Progenitor cell of endocrine pancreas (in vitro differentiated cells): ENCODE measurements at places on chromosomes 5 and 9. TPM values are rescaled to one million over a fixed set of nuclear protein-coding genes. Genes with fewer than 3 reads are reported as not detected.
A peak's percentile ranks its signal among the peaks of the same experiment; 100 is the strongest.

Gene IL13
- not detected in 2 replicates for total RNA-seq

- DNase-seq = no peak
Measured at GRCh38 chr9:121459513-121459912, 40.1 kb downstream of the GGTA1 start.

DNA sequence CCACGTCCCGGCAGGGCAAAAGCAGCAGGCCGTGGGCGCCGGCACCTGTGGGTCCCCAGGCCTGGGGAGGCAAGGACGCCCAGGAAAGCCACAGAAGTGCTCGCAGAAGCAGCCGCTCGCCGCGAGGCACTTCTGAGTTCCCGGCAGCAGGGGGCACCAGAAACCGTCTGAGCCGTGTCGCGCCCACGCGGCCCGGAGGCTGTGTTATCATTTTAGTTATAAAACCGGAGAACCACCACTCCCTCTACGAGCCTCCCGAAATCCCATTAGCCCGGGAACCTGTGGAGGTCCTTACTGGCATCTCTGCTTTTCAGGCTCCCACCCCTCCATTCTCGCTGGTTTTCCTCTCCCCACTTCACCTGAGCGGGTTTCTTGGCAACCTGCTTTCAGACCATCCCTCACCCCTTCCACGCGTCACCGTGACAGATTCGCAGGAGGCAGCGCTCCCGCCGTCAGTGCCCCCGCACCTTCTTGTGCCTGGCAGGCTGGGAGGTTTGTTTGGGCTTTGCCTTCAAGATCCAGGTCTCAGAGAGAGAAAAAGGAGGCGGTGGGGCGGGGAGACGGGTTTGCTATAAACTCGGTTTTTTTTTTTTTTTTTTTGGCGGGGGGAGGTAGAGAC, 2.3 kb downstream of the GDNF start:
- peak; percentile 55 for DNase-seq

GRCh38 chr9:124342776-124343485, 72.3 kb downstream of the PSMB7 start:
- no peak for DNase-seq

Gene CCDC180
- total RNA-seq = 12.5 and 12.7 TPM in 2 replicates

DNA sequence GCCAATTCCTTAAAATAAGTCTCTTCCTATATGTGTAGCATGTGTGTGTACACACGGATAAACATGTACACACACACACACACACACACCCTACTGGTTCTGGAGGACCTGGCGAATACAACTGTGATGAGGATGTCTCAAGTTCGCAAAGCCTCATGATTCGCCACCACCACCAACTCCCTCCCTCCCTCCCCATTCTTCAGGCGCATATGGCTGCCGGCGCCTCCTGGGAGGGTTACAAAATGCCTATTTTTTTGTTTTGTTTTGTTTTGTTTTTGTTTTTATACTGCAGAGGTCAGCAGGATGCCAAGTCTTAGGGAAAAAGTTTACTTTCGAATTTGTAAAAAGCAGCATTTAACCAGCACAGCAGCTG, 88.0 kb downstream of the DAP start:
- DNase-seq = no peak

Gene DMRT3
- 0.34 and 0.53 TPM in 2 replicates for total RNA-seq

GRCh38 chr5:81638471-81638870, 112.4 kb downstream of the SSBP2 start:
- no peak for DNase-seq

Gene TAS2R1
- total RNA-seq = 0.22 TPM in 1 of 2 replicates, not detected in the other

Gene ACOT12
- total RNA-seq = not detected in 2 replicates

Gene PKD2L2
- total RNA-seq = not detected in 2 replicates

DNA sequence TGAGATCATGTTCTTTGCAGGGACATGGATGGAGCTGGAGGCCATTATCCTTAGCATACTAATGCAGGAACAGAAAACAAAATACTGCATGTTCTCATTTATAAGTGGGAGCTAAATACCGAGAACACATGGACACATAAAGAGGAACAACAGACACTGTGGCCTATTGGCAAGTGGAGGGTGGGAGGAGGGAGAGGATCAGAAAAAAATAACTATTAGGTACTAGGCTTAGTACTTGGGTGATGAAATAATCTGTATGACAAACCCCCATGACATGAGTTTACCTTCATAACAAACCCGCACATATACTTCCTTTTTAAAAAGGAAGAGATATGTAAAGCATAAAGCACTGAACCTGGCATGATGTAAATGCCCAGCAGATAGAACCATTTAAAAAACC, 99.0 kb downstream of the MEGF10 start:
- no peak for DNase-seq

- no peak for DNase-seq
Measured at GRCh38 chr5:23314827-23315226, 192.6 kb upstream of the PRDM9 start.

GRCh38 chr9:109856785-109857184, 76.8 kb downstream of the PALM2AKAP2 start:
- DNase-seq = no peak

Gene PAEP
- not detected in 2 replicates for total RNA-seq

Gene OR1N1
- not detected in 2 replicates for total RNA-seq

DNA sequence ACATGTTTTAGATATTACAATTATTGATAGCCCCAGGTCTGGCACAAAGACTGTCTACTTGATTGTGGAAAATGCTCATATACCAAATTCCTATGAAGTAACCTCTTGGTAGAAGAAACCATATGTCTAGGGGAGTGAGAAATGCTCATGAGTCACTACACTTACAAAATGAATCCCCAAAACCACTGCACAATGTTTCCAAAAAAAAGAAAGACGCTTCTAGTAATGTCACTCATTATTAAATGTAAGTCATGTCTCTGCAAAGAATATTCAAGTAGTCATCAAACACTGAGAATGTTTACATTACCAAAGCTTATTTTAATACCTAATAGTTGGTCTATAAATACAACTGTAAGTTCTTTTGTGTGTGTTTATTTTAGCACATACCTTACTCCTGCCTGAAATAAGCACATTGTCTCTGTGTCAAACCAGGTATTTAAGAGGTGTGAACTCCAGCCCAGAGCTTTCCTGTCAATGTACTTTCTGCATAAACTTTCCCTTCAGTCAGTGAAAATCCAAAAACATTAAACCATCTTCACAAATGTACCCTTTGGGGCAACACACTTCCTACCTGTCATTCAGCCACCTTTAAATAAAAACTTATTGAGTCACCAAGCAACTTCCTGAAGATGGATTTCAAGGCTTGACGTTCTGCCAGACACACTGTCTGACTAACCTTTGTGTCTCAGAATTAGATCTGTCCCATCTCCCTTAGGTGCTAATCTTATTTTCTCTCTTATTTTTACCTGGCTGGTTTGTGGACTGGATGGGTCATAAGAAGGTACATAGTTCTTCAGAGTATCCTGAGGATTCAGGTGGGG, 194.0 kb downstream of the NFIB start:
- DNase-seq = no peak

Gene ADRA1B
- total RNA-seq = 0.57 and 0.71 TPM in 2 replicates

DNA sequence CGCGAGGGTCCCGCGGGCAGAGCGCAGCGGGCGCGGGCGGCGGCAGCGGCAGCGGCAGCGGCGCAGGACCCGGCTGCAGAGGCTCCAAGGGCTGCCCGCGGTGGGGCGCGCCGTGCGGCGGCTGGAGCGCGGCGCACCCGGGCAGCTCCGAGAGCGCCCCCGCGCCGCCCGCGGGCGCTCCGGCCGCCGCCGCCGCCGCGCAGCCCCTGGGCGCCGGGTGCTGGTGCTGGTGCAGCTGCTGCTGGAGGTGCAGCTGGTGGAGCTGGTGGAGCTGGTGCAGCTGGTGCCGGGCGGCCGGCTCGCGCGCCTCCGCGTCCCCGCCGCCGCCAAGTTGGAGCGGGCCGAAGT, 644 bp downstream of the IER5L start:
- no peak for DNase-seq

GRCh38 chr5:67969631-67970030, 245.9 kb upstream of the PIK3R1 start:
- no peak for DNase-seq

Gene FGF10
- 2.4 and 2.7 TPM in 2 replicates for total RNA-seq

- DNase-seq = no peak
Measured at GRCh38 chr5:32165597-32165996, 8.5 kb downstream of the GOLPH3 start.

- DNase-seq = no peak
Measured at GRCh38 chr5:31378838-31379237, 153.1 kb downstream of the DROSHA start.

Gene MRPS27
- total RNA-seq = 54.7 and 60.6 TPM in 2 replicates

Gene PCDHGA12
- total RNA-seq = 2.9 and 3.2 TPM in 2 replicates

GRCh38 chr9:124654431-124654830, 116.7 kb downstream of the NR6A1 start:
- DNase-seq = no peak

Gene OXCT1
- 19.9 and 21.6 TPM in 2 replicates for total RNA-seq

Gene RUFY1
- 69.1 and 71.2 TPM in 2 replicates for total RNA-seq

DNA sequence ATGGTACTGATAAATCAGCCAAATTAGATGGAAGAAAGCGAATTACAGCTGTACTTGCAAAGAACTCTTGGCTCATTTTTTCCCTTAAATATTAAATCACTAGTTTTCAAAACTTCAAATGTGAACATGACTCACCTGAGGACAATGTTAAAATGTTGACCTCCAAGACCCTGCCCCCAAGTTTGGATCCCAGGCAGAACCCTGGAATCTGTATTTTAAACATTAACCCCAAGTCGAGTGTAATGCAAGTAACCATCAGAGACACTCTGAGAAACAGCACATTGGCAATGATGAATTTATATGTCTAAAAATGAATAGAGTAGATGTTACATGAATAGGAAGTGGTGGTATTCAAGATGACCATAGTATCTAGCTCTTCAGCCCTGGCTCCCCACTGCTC, 2.3 kb upstream of the CD274 start:
- no peak for DNase-seq

DNA sequence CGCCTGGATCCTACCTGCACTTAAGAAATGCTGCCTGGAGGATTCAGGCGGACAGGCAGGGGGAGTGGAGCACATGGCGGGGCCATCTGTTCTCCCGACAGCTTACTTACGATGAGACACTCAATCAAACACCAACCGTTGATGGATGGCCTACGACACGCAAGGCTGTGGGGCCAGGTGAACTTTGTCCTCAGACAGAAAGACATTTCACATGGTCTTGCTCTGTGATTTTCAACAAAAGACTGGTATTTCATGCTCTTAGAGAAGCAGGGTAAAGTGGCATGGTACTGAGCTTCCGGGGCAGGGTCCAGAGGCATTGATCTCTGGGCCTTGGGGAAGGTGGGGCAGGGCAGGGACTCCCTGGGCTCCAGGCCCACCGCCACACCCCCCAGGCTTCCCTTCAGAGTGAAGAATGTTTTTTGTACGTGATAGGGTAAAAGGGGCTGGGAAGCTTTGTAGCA, 9.1 kb upstream of the OLFM1 start:
- no peak for DNase-seq

GRCh38 chr5:71529682-71530081, 57.5 kb upstream of the MCCC2 start:
- DNase-seq = no peak

GRCh38 chr5:38237681-38238080, 20.7 kb upstream of the EGFLAM start:
- no peak for DNase-seq

DNA sequence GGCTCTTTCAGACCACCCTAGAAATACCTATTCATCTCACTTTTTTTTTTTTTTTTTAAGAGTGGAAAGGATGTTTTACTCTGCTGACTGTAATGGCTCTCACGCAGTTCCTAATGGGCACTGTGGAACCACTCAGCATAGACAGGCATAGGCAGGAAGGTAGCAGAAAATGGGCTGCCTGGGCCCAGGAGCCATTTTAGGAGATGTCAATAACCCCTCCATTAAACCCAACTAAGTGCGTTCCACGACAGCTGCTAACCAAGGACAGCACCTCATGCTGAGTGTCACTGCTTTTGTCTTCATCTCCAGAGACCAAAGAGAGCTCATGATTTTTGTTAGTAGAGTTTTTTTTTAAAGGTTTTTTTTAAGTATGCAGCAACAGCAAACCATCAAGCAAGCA, 15.3 kb downstream of the MAP1B start:
- no peak for DNase-seq

GRCh38 chr5:33425314-33425713, 15.5 kb upstream of the TARS1 start:
- DNase-seq = no peak

Gene FBXW11
- 61.2 and 63.5 TPM in 2 replicates for total RNA-seq

- DNase-seq = no peak
Measured at GRCh38 chr9:94042516-94043360, 41.5 kb upstream of the PTPDC1 start.

DNA sequence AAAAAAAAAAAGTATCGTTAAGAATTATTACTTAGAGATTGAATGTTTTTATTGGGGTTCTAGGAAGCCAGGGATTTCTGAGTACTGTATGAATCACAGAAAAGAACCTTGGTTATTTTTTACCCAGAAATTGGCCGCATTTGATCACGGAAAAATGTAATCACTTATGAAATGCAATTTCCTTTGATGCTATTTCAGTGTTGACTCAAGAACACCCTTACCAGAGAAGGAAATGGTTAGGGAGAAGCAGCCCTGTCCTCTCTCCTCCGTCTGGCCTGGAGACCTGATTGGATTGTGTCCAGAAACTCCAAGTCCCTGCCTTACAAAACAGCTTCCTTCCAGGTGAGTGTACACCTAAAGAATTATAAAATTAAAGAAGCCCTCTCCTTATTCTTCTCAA, 116.7 kb downstream of the MED10 start:
- no peak for DNase-seq

- DNase-seq = no peak
Measured at GRCh38 chr5:109987970-109988369, 298.2 kb downstream of the MAN2A1 start.

Gene PIP5K1B
- total RNA-seq = 1.5 and 2.0 TPM in 2 replicates

DNA sequence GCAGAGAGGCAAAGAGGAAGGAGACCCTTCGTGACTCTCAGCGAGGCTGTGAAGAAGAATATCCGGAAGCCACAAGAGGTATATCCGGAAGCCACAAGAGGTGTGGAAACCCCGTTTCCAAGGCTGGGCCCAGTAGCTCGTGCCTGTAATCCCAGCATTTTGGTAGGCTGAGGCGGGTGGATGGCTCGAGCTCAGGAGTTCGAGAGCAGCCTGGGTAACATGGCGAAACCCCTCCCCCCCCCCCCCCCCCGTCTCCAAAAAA, 612 bp upstream of the BBLN start:
- DNase-seq = no peak

Gene NIPAL4
- not detected in 2 replicates for total RNA-seq

- DNase-seq = no peak
Measured at GRCh38 chr5:160036243-160036642, 27.3 kb downstream of the TTC1 start.

Gene BTNL3
- not detected in 2 replicates for total RNA-seq

DNA sequence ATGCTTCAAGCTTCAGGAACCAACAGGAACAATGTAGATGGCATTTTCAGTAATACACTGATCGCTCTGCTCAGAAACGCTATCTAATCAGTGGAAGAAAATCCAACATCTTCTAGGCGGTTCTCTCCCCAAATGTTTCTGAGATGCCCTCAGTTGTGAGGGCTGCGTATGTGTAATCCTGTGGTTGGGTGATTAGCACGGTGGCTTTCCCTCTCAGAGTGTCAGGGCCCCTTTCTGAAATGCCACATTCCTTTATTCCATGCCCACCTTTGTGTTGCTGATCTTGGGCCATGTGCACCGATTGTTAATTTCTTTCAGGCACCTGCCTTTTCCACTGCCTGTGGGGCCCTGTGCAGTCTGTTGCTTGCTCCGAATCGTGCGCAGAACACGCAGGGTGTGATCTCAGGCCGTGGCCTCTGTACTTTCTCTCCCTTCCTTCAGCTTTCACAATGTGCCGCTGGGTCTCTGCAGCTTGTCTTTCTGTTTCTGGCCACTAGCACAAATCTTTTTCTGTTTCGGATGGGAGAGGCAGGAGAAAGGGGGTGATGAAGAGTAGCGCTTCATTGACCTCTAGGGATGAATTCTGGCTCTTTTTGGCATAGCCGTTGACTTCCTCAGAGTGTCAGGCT, 324.0 kb downstream of the PARP8 start:
- DNase-seq = no peak

Gene GBGT1
- total RNA-seq = 5.2 and 7.3 TPM in 2 replicates

- no peak for DNase-seq
Measured at GRCh38 chr5:40603378-40603777, 76.3 kb upstream of the PTGER4 start.
